Epithelial cell of prostate (primary cell): ENCODE measurements at places on chromosomes 5 and 9.

GRCh38 chr5:155591273-155591672 lies 577.7 kb downstream of the KIF4B start:
- DNase-seq, result no peak

- DNase-seq, result no peak
Observed at GRCh38 chr5:84080908-84081307, 303.8 kb downstream of the EDIL3 start.

DNA sequence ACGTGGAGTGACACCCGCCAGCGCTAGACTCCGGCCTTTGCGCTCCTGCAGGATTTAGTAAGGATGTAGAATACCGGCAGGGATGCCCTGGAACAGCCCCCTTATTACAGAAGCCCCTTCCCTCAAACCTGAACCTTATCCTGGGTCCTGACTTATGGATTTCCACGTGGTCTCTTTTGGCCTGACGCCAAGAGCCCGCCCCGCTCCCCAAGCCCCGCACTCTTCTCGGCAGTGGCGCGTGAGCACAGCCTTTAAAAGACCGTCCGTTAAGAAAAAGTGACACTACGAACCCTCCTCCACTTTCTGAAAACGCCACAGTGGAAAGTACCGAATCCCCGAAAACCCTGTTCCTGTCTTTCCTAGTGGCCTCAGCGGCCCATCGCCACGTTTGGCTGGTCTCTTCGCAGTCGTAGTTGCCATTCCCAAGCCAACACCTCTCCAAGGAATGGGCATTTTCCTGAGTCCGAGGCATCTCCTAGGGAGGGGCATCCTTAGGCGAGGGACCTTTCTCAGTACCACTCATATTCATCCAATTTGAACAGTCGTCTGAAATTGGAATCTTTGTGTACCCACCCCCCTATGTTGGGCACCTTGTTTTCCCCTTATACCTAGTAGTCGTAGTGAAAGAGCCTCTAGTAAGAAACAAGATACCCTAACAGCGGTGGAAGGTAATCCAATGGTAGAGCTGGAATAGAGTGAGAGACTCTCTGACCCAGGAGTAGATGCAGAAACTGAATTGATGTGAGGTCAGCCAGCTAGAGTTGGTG lies 732 bp upstream of the MCIDAS start:
- DNase-seq, result no peak

DNA sequence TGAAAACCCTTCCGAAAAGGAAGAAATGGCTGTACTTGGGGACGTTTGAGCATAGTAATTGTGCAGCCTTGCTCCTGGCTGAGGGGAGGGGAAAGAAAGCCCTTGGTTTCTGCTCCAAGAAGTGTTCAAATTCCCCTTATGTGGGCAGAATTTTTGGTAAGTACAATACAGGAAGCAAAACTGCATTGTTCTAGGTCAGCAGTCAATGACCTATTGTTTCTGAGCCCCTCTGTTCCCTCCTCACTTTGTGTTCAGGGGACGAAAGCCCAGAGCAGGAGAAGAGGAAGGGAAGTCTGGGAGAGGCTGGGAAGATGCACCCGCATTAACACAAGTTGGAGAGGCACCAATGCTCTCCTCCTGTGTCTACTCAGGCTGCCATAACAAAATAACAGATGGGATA lies 11.9 kb downstream of the BASP1 start:
- DNase-seq, result no peak

- no peak for DNase-seq
Observed at GRCh38 chr5:142979636-142980035, 209.5 kb downstream of the ARHGAP26 start.

- no peak for DNase-seq
Observed at GRCh38 chr9:107330420-107330819, 47.3 kb downstream of the RAD23B start.
